ENCODE measurements at places on chromosomes 4 and X.
A peak's percentile ranks its signal among the peaks of the same experiment; 100 is the strongest.

DNA sequence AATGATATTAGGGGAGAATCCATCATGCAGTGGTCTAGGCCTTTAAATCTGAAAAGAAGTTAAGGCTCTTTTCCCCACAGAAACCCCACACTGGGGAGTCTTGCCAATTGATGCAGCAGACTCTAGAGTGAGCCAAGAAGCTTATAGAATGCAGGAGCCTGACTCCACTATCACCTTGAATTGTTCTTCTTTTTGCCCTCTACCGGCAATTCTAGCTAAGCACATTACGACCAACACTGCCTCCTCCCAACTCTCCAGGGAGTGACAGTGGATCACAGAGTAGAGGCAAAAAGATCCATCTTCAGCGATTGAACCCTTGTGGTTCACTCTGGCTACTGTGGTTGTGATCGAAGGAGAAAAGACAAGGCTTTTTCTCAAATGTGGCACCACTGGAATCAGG lies 331.5 kb downstream of the NKX6-1 start:
- no peak for DNase-seq

- DNase-seq, result no peak
These were observed 360.4 kb upstream of the AGA start for GRCh38 chr4:177802661-177803060.

- no peak for DNase-seq
These were observed 314.2 kb downstream of the RAB28 start for GRCh38 chr4:13169731-13170525.

- DNase-seq, result no peak
These were observed 89.9 kb downstream of the EFHC2 start for GRCh38 chrX:44253575-44253942.

- DNase-seq, result peak; percentile 3
These were observed 121.2 kb downstream of the TBCK start for GRCh38 chr4:106194801-106195200.

DNA sequence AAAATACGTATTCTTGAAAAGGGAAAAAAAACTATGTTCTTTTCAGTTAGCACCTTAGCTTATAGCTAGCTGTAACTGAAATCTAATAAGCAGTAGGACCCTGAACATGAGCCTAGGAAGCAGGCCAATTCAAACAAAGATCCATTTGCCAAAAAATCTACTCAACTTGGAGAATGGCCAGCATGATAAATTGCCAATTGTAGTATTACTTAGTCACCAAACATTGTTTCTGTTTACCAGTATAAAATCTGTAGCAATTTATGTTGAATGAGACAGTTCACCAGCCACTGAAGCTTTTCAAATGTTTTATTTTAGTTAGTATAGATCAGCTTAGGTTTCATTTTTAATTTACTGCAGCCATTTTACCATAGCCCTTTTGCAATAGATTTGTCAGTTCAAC lies 323.6 kb upstream of the DIPK2B start:
- DNase-seq, result no peak

DNA sequence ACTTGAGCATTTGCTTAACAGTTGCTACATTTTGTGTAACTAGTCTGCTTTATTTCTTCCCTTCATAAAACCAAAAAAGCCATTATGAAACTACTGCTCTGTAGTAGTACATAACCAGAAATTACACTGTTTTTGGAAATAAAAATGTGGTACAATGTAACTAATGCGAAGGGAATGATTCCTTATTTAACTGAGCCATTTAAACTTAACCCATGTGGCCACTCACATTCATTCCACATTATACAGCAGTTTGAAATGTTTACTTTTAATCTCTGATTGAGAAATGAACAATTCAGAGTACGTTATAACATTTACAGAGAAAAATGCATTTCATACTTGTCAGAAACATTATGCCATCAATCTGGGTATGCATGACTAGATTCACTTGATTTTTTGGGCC lies 94.2 kb downstream of the NYX start:
- DNase-seq, result no peak

DNA sequence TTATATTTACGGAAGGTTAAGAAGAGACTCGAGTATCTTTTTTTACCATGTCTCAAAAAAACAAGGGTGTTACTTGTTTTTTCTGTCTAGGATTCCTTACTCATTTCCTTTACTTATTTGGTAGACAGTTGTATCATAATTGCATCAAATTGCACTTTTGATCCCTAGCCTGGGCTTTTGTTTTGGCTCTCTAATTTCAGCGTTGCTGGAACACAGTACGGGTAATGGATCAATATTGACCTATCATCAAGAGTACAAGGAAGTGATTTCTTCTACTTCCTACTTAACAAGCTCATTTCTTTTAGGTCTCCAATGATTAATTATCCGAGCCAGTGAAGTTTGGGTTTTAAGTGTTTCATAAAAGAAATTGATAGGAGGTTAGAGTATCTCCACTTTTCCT lies 16.8 kb downstream of the AIMP1 start:
- DNase-seq, result no peak

DNA sequence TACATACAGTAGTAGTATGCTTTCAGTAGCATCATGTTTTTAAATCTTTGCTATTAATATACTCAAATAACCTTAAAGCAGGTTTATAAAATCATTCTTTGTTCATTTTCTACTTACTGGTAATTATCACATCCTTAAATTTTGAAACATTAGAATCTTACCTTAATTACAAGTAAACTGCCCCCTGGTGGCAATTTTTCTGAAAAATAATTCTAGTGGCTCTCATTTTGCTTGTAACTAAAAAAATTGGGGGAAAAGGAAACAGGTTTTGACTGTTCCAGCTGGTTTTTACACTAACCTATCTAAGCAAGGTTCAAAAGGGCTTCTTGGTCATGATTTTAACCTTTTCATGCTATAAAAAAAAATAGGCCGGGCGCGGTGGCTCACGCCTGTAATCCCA lies 18.5 kb upstream of the DCAF4L1 start:
- DNase-seq, result peak; percentile 6

DNA sequence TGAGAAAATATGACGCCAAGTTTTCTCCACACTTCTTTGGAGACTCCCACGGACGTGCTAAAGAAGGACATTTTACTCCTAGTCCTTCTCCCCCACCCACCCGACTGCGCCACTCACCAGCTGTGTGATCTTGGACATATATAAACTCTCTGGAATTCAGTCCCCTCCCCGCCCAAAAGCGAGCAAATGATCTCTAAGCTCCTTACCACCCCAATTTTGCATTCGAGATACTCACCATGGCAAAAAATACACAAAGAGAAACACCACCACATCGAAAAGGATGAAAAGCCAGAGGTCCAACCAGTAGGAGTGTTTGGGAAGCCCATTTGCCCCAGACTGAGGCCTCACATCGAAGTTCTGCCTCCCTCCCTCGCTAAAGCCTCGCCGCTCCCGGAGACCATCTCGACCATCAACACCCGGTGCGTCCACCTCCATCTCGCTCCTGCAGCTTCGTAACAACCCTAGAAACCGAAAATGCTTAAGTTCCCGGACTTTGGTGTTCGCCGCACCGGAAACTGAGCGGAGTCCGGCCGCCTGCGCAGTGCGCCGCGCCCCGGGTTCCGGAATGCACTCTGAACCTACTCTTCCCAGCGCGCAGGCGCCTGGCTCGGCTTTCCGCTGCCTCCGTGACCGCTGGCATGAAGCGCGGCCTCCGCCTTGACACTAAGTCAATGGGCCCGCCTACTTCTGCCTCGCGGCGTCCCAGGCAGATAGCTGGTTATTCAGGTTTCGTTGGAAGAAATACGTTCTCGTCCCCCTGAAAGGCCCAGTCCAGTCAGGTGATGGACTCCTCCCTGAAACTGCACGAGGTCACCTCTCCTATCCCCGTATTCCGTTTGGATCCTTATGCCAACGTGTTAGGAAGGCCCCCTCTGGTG lies 21.6 kb downstream of the FABP2 start:
- DNase-seq, result no peak

GRCh38 chr4:74408639-74409038 lies 36.3 kb upstream of the AREG start:
- DNase-seq, result no peak

DNA sequence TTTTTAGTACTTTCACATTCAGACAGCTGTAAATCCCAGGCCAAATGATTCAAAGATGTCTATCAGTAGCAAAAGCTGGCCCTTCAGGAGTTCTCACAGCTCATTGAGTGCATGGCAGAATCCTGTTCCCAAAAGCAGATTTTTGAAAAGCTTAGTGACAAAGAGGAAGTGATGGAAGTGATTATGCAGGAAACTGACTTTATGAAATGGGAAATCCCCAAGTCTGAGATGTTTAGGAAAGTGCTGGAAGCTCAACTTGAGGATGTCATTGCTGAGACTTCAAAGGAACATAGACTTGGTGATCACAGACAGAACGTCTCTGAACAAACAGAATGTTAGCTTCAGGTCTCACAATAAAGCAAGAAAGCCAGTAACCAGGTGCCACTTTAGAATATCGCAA lies 51.0 kb upstream of the CFAP47 start:
- peak; percentile 19 for DNase-seq

DNA sequence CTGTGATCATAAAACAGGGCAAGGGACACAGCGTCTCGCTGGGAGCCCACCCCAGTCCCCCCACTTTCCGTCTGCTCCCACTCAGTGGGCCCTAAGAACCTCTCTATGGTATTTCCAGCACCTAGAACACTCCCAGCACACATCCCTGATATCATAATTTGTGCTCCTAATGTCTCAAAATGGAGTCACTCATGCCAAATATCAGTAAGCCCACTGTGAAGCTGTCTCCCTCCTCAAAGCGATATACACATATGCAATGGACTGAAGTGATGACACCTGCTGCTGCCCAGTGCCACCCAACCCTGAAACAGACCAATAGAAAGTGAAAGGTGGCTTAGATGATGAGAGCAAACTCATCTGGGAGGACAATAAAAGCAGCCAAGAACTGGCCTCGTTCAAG lies 17.9 kb downstream of the ENPP6 start:
- DNase-seq, result no peak

GRCh38 chr4:62901101-62901500 lies 1508.1 kb downstream of the TECRL start:
- DNase-seq, result no peak

DNA sequence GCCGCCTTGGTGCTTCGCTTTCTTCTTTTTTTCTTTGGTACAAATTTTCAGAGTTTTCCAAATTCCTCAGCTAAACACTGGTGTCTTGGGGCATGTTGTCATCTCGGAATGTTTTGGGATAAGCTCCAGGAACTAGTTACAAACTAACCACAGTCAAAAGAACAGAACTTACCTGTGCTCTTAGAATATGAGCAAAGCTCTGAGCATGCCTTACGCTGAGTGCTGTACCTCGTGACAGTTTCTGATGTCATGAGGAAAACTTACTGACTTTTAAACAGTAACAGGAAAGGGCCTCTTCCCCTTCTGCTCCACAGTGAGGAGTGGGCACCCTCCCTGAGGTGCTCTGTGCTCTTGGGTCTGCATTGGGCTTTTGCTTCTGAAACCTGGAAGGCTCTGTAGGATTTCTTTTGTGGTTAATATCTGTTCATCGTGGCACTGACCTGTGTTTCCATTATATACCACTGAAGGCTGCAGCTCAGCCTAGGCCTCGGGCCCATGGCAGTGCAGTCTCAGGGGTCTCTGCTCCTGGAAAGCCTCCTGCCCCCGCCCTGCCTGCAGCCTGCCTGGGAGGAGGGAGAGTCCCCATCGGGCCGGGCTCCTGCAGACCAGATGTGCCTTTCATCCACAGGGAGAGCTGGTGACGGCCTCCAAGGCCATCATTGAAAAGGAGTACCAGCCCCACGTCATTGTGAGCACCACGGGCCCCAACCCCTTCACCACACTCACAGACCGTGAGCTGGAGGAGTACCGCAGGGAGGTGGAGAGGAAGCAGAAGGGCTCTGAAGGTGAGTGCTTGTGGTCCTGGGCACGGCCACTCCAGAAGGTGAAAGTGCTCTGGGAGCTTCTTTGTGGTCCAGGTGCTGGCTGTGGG lies 48.7 kb downstream of the NOP14 start:
- DNase-seq, result no peak

GRCh38 chr4:67292045-67292444 lies 253.3 kb downstream of the CENPC start:
- DNase-seq, result no peak

DNA sequence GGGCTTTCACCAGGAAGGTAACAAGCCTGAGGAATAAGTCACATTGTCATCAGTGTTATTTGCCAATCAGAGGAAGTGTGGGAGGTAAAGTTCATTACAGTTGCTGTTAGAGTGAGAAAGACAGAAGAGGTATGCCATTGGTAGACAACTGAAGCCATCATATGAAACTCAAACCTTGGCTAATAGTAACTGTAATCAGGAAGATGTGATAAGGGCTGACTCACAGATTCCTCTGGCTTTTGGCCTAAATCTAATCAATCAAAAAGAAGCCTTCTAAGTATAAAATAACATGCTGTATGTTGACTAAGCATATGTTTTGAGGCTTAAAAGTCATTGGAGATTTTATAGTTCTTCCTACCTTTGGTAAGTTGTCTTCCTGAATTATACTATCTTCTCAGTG lies 242.8 kb downstream of the PCDH7 start:
- DNase-seq, result no peak

DNA sequence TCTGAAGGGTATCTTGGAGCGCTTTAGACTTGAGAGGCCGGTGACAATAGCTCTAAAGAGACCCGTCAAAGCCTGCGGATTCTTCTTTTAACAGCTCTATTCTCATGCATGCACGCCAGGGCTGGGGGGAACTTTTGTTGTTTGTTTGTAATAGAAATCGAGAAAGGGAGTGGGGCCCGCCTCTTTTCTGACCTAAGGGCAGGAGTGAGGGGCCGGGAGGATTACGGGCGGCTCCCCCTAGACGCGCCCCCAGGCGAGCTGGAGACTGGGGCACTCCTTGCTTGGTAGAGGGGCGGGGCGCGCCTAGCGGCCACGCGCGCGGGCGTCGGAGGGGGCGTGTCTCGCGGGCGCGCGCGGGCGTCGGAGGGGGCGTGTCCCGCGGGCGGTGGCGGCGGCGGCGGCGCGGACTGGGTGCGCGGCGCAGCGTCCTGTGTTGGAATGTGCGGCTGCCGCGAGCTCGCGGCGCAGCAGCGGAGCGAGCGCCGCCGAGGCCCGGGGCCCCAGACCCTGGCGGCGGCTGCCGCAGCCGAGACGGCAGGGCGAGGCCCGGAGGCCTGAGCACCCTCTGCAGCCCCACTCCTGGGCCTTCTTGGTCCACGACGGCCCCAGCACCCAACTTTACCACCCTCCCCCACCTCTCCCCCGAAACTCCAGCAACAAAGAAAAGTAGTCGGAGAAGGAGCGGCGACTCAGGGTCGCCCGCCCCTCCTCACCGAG lies at the start of gene REST:
REST (plus strand) TSS at position 412 of the 717 bp plus-strand sequence. CDS start 2,739 bp downstream, outside the sequence.
- DNase-seq, result peak; percentile 40

- DNase-seq, result no peak
These were observed 24.9 kb downstream of the PLAC1 start for GRCh38 chrX:134633394-134633793.

DNA sequence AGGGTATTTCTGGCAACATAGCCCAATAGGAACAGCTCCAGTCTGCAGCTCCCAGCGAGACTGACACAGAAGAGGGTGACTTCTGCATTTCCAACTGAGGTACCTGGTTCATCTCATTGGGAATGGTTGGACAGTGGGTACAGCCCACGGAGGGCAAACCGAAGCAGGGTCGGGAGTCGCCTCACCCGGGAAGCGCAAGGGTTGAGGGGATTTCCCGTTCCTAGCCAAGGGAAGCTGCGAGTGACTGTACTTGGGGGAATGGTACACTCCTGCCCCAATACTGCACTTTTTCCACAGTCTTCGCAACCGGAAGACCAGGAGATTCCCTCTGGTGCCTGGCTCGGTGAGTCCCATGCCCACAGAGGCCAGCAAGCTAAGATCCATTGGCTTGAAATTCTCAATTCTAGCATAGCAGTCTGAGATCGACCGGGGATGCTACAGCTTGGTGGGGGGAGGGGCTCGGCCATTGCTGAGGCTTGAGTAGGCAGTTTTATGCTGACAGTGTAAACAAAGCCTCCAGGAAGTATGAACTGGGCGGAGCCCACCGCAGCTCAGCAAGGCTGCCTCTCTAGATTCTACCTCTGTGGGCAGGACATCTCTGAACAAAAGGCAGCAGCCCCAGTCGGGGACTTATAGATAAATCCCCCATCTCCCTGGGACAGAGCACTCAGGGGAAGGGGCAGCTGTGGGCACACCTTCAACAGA lies 14.0 kb upstream of the ADAD1 start:
- DNase-seq, result no peak
